Activated naive CD4-positive, alpha-beta T cell treated with Interleukin-2 at 50 U/mL for 16 hours (primary cell): ENCODE measurements at places on chromosomes 1 and 21.
A peak's percentile ranks its signal among the peaks of the same experiment; 100 is the strongest.

GRCh38 chr1:63329621-63330330 lies 7.4 kb downstream of the FOXD3 start:
- no peak for DNase-seq

- DNase-seq: no peak
These were observed 5.5 kb downstream of the TADA1 start for GRCh38 chr1:166870584-166870983.

GRCh38 chr1:98675282-98675681 lies 13.8 kb downstream of the SNX7 start:
- DNase-seq: no peak

DNA sequence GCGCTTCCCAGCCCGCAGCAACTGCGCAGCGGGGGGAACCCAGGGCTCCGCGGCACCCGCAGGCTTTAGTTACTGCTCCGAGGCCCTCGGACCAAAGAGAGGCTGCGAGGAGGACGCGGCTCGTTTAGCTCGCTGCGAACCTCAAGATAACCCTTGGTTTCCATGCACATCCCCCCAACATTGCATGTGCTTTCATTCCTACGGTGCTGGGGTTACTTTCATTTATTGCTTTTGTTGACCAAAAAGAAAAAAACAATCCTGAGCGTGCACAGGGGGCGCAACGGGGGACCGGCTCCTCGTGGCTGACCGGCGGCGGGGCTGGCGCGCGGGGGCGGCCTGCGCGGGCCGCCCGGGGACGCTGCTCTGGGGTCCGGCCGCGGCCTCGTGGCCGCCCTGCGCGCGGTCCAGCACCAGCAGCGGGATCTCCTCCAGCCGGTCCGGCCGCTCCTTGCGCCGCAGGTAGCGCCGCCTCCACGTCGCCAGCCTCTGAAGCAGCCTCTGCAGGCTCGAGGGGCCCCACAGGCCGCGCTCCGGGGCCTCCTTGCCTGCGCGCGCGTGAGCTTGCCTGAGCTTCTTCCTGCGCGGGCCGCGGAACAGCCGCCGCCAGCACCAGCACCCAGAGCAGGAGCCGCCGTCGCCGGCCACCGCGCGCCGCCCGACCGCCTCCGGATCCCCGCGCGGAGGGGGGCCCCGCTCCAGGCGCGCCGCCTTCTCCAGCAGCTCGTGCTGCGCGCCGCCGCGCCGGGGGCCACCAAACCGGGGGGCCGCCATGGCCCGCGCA lies 77.4 kb downstream of the DESI2 start:
- DNase-seq: peak; percentile 19

GRCh38 chr1:89130716-89131115 lies 4.8 kb upstream of the GBP2 start:
- no peak for DNase-seq

DNA sequence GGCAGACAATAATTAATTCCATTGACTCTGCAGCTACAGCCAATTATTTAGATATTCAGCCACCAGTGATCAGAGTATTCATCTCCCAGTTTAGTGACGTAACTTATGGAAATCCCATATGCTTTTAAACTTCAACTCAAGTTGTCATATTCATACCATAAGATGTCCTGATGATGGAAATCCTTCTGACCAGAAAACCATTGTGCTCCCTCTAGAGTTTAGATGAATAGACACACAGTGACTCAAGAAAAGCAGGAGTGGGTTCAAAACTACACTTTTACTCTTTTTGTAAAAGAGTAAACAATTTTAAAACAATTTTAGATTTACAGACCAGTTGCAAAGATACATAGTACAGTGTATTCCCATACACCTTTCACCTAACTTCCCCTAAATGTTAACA lies 463.7 kb downstream of the KCNT2 start:
- DNase-seq: no peak

DNA sequence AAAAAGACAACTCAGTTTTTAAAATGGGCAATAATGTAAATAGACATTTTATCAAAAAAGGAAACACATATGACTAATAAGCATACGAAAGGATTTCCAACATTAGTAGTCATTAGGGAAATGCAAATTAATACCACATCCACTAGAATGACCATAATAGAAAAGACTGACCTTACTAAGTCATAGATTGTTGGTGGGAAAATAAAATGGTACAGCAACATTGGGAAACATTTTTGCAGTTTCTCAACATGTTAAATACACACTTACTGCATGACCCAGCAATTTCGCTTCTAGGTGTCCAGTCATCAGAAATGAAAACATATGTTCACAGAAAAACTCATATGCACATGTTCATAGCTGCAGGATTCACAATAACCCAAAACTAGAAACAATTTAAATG lies 29.9 kb upstream of the SLC44A3 start:
- DNase-seq: no peak

DNA sequence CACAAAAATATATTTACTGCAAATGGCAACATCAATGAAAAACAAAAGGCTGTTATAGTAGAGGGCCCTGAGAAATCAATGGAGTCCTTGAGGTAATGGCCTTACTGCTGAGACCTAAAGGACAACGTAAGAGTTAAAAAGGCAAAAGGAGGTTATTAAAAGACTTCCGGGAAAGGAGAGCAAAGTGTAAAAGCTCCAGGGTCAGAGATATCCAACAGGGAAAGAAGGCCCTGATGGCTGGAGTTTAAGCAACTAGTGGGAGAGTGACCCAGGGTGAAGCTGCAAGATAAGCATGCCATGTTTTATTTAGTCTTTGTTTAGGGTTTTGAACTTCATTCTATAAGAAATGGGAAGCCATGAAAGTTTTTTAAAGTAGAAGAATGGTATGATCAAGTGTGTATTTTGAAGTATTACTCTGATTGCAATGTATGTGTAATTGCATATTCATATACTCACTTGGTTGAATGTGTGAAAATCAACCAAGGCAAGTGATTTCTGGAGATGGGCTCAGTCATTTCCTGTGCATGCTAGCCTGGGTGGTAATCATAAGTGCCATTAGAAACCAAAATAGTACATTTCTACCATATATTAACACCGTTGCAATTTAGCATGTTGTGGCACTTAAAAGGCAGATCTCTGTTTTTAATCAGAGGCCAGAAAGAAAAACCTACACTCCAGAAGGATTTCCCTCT lies 5.3 kb upstream of the DPYD start:
- no peak for DNase-seq

GRCh38 chr21:39033878-39034589 lies 149.2 kb downstream of the PSMG1 start:
- DNase-seq: no peak

DNA sequence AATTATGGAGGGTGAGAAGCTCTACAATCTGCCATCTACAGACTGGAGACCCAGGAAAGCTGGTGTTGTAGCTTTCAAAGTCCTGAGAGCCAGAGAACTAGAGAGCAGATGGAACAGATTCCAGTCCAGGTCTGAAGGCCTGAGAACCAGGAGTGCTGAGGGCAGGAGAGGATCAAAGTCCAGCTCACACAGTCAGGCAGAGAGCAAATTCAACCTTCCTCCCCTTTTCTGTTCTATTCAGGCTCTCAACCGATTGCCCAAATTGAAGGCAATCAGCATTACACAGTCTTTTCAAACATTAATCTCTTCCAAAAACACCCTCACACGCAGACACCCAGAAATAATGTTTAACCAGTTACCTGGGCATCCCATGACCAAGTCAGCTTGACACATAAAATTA lies 2.5 kb upstream of the TMPRSS2 start:
- no peak for DNase-seq

DNA sequence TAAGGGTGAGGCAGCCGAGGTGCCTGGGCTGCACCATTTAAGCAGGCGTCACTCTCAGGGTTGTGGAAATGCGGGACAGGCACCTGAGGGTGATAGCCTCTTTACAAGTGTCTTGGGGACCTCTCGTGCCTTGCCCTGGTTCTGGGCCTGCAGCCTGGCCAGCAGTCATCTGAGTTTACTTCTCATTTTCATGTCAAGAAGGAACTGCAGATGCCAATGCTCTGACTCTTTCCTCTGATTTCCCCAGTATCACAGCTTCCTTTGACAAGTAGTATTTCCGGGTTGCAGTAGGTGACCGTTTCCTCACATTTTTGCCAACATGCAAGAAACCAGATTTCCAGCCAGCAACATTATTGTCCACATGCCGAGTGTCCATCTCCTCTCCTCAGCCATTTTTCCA lies 286.9 kb downstream of the DISC1 start:
- no peak for DNase-seq

GRCh38 chr1:228804640-228805413 lies 69.5 kb downstream of the RHOU start:
- peak; percentile 40 for DNase-seq

- DNase-seq: no peak
These were observed 13.5 kb downstream of the KCNQ4 start for GRCh38 chr1:40796939-40797667.

GRCh38 chr1:3321559-3322449 lies 132.7 kb upstream of the ARHGEF16 start:
- no peak for DNase-seq

- no peak for DNase-seq
These were observed 58.6 kb downstream of the MDM4 start for GRCh38 chr1:204574865-204575163.

GRCh38 chr1:85544689-85545215 lies 35.8 kb upstream of the CCN1 start:
- no peak for DNase-seq

DNA sequence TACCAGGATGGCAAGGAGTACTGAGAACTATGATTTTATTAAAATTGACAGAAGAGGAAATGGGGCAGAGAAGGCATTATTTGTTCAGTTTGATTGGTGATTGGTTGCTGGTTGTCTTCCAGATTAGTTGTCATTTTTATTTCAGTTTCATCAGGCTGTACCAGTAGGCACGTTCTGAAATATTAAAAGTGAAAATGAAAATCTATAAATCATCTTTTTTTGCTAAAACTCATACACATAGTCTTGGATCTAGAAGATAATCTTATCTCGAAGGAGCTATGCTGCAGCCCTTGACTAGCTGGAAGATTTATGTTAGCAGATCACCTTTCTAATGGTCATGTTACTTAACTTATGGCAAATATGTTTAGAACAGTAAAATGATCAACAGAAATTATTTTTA lies 29.0 kb downstream of the NEK7 start:
- DNase-seq: no peak

DNA sequence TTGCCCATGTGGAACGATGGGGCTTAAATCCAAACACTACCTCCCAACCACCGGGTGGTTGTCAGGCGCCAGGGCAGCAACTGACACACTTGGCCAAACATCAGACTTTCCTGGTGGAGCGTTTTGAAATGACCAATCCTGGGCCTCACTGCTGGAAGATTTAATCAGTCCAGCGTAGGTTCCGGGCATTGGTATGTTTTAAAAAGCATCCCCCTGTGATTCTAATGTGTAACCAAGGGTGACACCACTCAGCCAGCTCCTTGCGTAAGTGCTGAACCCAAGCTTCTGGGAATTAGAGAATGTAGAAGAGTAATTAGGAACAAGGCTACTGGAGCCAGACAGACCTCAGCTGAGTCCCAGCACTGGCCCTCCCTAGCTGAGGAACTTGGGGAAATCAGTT lies 44.8 kb upstream of the KAZN start:
- no peak for DNase-seq

GRCh38 chr1:216314379-216315095 lies 108.7 kb downstream of the USH2A start:
- DNase-seq: no peak

DNA sequence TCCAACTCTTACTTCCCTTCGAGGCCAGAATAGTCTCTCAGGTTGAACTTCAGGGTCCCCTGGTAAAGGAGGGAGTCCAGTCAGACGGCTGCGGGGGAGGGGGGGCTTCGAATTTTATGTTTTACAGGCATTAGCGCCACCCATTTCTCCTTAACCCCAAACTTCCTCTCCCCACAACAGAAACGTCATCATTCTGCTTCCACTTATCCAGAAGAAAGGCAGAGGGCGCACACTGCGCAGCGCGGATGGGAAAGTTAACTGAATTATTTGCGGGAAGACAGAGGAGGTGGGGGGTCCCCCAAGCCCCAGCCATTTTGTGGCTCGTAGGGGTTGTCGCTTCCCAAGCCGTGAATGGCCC lies 529 bp upstream of the PRMT2 start:
- no peak for DNase-seq

DNA sequence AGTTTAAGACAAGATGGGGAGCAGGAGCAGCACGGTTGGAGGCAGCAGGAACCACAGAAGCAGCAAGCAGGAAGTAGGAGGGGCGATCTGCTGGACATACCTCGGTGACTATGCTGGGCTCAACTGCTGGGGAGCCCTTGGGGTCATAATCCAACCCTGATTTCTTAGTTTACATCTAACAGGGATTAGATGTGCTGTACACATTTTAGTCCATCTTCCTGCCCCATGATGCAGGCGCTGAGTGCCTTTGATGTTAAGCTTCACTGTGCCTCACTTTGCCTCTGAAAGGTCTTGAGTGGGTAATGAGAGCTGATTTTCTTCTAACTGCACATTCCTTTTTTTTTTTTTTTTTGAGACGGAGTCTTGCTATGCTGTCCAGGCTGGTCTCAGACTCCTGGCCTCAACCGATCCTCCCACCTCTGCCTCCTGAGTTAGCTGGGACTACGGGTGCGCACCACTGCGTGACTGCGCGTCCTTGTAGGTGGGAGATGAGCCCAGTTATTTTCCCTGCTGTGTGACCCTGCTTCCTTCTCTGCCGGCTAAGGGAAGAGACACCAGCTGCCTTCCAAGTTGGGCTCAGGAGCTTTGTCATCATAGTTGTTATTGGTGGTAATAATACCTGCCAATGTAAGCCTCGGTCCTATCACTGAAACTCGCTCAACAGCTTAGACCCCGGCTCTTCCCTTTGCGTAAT lies 1.1 kb upstream of the RCAN3 start:
- peak; percentile 24 for DNase-seq

- no peak for DNase-seq
These were observed 24.7 kb downstream of the ACKR1 start for GRCh38 chr1:159229260-159229885.

GRCh38 chr1:247469141-247469535 lies 11.2 kb upstream of the OR2B11 start:
- no peak for DNase-seq

GRCh38 chr1:73717976-73718375 lies 480.0 kb downstream of the LRRIQ3 start:
- DNase-seq: no peak

DNA sequence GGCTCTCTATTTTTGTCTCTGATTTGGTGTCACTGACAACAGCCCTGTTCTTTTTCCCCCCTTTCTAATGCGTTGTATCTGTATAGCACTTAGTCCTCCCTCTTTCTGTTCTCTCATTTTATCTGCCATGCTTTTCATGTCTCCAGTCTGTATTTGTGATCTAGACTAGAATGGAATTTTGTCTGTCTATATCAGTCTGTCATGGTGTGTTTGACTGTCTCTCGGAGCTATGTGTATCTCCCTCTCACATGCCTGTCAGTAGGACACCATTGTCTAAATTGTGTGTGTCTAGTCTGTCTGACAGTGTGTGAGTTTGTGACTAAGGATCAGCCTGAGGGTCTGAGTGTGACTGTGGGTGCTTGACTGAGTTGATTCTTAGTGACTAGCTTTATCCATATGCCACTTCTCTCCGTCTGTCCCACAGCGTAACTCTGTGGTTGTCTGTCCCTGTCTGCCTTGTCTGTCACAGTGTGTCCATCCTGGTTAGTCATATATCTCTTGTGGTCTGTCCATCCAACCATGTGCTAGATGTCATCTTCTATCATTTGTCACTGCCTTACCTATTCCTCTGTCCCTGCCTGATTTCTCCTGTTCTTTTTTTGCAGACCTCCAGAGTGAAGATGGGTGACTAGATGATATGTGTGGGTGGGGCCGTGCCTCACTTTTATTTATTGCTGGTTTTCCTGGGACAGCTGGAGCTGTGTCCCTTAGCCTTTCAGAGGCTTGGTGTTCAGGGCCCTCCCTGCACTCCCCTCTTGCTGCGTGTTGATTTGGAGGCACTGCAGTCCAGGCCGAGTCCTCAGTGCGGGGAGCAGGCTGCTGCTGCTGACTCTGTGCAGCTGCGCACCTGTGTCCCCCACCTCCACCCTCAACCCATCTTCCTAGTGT lies 1.4 kb upstream of the B4GALT2 start:
- DNase-seq: no peak
